ENCODE measurements at places on chromosomes 13 and 19. TPM values are rescaled to one million over a fixed set of nuclear protein-coding genes. Genes with fewer than 3 reads are reported as not detected.

Gene GPR4
- total RNA-seq = 4.5 TPM

Gene FIZ1
- 11.0 TPM for total RNA-seq

Gene OR7D2
- not detected for total RNA-seq

Gene GPI
- 189 TPM for total RNA-seq

Gene SIGLEC5
- not detected for total RNA-seq

Measured in left lung (tissue), 14 donors.